ENCODE measurements at places on chromosomes 4 and X.

- DNase-seq, result no peak
Measured at GRCh38 chr4:41537292-41537890, 566 bp upstream of the LIMCH1 start.

DNA sequence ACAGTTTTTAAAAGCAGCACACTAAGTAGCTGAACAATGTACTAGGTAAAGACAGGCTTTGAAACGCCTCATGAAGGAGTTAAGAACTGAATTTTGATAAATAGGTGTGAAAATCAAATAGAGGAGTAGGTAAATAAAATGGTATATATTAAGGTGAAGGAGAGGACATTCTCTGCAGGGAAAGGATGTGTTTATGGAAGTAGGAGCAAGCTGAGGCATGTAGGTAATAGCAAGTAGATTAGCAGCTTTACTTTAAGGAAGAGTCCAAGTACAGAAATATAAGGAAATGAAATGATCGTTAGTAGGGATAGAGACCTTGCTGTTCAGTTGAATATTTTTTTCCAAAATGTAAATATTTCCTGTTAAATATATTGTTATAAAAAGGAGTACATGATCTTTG is 12.5 kb downstream of the METAP1 start:
- DNase-seq, result no peak

- DNase-seq, result no peak
Measured at GRCh38 chr4:153969542-153969941, 180.7 kb upstream of the SFRP2 start.

DNA sequence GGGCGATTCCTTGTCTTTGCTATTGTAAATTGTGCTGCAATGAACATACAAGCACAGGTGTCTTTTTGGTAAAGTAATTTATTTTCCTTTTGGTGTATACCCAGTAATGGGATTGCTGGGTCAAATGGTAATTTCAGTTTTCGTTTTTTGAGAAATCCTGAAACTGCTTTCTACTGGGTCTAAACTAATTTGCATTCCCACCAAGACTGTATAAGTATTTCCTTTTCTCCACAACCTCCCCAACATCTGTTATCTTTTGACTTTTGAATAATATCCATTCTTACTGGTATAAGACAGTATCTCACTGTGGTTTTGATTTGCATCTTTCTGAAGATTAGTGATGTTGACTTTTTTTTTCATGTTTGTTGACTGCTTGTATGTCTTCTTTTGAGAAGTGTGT is 2506.0 kb downstream of the PCDH7 start:
- no peak for DNase-seq

DNA sequence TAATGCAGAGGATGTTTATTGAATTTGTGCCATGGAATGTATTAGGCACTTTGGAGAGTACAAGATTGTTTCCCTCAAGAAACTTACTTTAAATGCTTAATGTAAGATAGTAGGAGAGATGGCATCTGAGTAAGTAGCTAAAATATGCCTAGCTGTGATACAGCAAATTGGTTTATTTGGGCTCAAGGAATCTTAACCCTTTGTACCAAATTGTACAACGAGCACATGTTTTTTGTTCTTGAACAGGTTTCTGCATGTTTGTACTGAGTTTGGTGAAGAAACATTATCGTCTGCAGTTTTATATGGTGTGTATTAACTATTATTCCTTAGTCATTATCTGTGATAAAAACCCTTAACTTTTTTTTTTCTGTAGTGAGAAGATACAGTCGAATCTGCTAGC is 48.6 kb downstream of the CDS1 start:
- DNase-seq, result no peak

DNA sequence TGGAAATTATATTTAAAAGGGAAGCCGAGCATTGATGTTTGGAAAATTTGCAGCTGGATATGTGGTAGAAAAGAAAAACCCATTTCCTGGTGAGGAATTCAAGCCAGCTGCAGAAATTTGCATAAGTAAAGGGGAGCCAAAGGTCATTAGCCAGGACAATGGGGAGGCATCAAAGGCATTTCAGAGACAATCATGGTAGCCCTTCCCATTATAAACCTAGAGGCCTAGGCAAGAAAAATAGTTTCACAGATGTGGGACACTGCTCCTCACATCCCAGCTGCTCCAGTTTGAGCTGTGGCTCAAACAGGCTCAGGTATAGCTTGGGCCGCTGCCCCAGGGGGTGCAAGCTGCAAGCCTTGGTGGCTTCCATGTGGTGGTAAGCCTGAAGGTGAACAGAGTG is 35.8 kb downstream of the NAP1L3 start:
- DNase-seq, result no peak
